Liver (tissue), 10 donors: ENCODE measurements at places on chromosomes 1 and 21.

- no peak for DNase-seq
Measured at GRCh38 chr1:206788487-206789050, 16.3 kb upstream of the IL10 start.

DNA sequence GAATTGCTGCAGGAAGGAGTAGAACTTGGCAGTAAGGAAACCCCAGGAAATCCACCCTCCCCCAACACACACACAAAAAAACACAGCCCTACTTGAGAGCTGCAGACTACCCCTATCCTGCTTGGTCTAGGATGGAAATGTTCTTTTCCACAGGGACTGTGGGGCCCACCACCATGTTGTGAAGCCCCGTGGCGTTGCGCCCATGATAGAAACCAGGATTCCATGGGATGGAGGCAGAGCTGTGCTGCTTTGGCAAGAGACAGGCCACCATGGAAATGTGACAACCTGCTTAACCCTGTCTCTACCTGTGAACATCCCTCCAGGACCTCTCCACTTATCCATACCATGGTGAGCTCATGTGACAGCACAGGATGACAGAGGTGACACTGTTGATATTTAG is 121.1 kb upstream of the NGF start:
- DNase-seq, result no peak

GRCh38 chr21:14492931-14493330 is 53.2 kb downstream of the SAMSN1 start:
- DNase-seq, result no peak

GRCh38 chr1:227273557-227273956 is 44.7 kb downstream of the CDC42BPA start:
- no peak for DNase-seq

DNA sequence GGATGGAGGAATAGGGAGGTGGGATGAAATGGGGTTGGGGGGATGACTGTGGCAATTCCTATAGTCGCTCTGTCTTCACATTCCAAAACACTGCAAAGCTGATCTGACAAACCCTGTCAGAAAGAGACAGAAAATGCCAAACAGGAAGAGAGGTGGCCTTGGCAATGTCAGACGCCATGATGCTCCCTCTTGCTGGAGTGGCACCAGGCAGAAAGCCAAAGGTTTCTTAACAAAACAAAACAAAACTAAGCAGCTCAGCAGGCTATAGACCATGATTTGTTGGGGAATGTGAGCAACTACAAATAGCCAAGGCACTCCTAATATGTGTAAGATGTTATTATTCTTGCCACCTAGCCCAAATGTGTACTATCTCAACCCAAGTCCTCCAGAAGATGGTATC is 42.9 kb upstream of the PLA2G2C start:
- DNase-seq, result no peak

DNA sequence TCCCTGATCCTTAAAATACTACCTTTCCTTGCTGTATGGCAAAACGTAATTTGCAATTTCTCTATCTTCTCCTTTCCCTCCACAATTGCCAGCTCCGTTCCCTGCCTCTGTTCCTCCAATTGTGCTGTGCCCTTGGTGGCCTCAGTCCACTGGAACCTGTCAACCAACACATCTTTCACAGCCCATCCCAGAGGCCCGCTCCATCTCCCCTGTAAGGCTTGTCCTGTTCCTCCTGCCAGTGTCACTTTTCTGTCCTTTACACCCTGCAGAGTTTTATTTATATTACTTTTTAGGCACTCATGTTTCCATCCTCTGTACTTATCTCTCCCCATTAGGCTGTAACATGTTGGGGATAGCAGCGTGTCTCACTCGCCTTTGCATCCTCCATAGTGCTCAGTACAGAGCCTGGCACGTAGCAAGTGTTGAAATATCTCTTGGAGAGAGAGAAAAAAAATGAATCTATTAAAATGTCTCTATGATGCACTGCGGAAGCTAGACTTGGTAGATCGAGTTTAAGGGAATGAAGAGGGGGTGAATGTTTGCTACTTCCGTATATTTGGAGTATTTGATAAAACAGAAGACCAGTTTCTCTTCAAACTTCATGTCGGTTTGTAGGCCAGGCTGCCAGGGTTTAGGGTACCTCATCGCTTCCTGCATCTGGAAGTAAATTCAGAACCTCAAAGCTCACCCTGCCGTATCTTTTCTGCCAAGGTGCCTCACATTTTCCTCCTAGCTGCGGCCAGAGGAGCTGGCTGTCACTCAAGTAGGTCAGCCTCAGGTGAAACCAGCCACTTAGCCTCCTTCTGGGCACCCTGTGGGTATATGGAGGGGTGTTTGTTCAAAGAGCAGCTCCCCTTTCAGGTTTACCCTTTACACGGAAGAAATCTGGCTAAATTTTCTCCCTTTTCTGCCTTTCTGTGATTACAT is 303.8 kb downstream of the TM2D1 start:
- no peak for DNase-seq

GRCh38 chr21:46028573-46029091 is 47.1 kb downstream of the COL6A1 start:
- no peak for DNase-seq

GRCh38 chr1:203271018-203271743 is 34.1 kb upstream of the BTG2 start:
- no peak for DNase-seq

- no peak for DNase-seq
Measured at GRCh38 chr21:26934383-26934782, 32.5 kb downstream of the ADAMTS5 start.

DNA sequence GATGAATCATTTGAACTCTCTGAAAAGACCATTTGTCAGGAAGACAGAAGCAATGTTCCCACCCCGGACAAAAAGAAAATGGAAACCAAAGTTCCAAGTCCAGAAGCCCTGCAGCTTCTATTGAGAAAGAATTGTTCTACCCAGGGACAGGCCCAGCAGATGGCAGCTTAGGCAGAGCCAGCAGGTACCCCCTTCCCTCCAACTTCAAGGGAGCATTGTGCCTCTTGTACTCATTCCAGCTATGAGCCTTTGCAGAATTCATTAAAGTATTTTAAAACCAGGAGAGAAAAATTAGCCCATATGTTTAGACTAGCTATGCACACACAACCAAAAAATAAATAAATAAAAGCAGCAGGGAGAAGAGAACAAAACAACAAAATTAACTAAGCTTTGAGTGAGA is 85.2 kb upstream of the KCND3 start:
- DNase-seq, result no peak

- no peak for DNase-seq
Measured at GRCh38 chr21:19353256-19353655, 949.7 kb upstream of the TMPRSS15 start.
